Ammon's horn (tissue), 1 donor: ENCODE measurements at places on chromosomes 1 and 21.

- no peak for DNase-seq
Measured at GRCh38 chr1:17546946-17547670, 7.6 kb downstream of the ARHGEF10L start.

DNA sequence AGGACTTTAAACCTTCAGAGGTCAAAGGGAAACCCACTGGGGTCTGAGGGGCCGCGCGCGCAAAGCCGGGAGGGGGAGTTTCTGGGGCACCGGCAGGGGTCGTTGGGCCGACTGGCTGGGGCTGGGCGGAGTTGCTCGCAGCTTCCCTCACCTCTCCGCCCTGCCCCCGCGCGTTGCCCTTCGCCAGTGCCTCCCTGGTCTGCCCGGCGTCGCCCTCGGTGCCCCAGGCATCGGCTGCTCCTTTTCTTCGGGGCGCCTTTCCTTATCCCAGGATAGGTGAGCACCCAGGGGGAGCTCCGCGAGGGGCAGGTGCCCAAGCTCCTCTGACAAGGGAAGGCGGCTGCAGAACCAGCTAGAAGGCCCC is 390 bp upstream of the NGF start:
- no peak for DNase-seq

DNA sequence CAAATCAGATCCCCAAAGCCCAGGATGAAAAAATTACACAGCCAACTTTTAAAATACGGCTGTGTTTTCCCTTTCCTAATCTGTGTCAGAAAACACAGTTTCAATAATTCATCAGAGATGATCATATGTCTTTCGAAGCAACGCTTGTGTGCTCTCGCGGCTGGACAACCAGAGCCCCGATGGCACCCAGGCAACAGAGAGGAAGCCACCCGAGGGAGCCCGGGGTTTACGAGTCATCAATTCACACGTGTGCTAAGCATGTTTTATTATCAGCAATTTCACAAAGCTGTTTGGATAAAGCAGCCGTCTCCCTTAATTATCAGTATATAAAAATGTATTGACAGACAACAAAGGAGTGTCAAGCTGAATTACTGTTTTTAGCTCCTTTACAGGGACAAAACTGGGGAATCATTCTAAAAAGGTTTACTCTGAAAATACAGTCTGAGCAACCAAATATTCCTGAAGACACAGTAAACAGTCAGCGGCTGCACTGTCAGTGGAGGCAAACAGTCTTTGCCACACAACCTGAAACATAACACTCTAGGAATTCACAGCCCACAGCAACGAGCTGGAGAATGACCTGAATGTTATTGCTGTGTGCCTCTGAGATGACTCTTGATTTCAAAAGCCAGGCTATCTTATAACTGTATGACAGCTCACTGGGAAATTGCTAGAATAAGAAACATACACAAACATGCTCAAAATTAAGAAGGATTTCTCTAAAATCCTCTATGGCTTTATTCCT is 201.0 kb downstream of the SIPA1L2 start:
- DNase-seq = no peak

GRCh38 chr1:28395181-28395580 is 25.6 kb downstream of the PHACTR4 start:
- DNase-seq = no peak

DNA sequence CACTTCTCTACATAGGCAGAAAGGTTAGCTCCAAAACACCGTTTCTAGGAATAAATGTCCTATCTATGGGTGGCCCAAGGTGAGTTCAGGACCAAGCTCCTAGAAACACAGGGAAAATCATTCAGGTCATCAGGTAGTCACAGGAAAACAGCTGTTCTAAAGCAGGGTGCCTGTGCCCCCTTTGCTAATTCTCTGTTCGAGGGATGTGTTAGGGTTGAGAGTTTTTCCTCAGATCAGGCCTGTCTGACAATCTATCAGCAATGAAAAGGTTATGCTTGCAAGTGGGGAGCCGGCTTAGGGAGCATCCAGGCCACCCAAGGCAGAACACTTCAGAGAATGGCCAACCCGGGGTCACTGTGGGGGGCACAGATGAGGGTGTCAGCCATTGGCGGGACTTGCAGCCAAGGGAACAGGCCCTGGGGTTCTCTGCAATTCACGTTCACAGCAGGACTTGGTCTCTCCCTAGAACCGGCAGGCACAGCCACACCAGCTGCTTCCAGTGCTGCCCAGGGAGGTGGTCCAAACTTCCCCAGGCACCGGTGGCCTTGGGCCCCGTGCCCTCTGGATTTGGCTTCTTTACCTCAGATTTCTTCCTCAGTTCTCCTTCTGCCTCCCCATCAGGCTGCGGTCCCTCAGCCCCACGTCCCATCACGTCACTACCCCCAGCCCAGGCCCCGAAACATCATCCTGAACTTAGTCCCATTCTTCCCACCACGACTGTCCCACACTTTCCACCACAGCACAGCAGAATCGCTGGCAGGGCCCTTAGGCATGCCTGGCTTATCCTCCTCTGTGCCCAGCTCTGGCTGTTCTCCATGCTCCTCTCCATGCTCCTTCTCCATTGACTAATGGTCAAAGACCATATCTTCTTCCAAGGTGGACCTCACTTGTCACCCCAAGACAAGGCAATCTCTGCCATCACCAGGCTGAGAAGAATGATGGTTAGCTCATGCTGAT is 11.0 kb downstream of the CD2 start:
- DNase-seq = no peak

- DNase-seq = no peak
Measured at GRCh38 chr21:45570826-45571601, 28.8 kb upstream of the SLC19A1 start.

GRCh38 chr1:48677306-48678287 is 99.1 kb downstream of the BEND5 start:
- DNase-seq = peak; percentile 85

DNA sequence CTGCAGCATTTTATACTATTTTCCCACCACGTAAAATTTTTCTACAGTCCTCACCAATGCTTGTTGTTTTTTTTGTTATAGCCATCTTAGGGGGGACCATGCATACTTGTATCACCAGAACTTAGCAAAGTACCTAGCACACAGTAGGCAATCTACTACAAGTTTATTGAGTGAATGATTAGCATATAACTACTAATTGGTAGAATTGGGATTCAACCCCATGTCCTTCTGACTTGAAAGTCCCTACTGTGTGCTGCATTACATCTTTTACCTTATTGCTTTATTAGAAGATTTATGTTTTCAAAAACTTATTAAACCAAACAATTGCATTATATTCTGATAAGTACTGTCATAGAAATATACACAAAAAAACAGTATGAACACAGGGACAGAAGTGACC is 92.1 kb downstream of the CEP350 start:
- no peak for DNase-seq

DNA sequence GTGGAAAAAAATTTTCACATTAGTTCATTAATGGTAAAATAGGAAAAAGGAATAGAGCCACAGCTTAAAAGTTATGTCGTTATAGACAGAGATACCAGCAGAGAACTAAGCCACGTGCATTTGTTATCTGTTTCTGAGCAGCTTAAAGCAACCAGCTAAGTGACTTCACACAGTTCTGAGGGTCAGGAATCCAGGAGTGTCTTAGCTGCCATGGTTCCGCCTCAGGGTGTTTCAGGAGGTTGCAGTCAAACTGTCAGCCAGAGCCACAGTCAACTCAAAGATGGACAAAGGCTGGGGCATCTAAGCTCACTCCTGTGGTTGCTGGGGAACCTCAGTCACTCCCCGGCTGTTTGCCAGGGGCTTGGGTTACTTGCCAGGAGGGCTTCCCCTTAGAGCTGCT is 515.8 kb downstream of the SMYD3 start:
- DNase-seq = no peak

DNA sequence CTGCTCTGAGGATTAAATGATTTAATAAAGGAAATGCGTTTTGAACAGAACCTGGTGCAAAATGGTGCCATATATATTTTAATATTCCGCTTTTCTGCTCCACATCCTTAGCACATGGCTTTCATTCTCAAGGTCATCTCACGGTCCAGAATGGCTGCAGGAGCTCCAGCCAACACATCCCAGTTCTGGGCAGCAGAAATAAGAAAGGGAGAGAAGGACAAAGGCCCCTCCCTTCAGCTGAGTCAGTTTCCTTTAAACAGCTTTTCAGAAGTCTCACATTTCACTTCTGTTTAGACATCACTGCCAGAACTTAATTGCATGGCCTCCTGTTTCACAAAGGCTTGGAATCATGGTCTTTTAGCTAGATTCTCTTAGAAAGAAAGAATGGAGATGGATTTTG is 75.2 kb upstream of the LRRN2 start:
- no peak for DNase-seq

DNA sequence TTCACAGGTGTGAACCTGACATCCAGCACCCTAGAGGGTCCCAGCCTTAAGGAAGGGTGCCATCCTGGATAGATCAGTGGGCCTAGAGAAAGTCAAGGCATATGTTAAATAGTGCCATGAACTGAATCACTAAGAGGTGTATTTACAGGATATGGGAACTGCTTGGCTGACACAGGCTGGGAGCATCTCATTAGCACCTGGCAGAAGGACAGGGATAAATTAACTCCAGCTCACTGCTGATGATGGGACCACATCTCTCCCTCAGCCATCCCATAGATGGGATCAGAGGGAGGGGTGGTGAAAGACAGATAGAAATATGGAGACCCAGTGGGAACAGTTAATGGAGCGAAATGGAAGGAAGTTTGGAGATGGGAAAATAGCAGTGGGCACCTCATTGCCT is 122.0 kb downstream of the IGSF21 start:
- DNase-seq = no peak

DNA sequence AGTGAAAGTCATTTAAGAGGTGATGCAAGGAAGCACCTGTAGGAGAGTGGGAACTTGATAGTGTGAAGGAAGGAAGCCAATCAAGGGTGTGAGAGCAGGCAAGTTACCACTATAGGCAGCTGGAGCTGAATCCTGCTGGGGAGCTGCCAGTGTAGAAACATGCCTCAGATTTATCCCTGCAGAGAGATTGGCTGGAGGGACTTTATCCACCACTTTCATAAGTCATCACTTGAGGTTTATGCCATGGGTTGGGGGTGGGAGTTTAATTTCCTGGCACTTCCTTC is 443.6 kb downstream of the PLPP3 start:
- no peak for DNase-seq

- DNase-seq = no peak
Measured at GRCh38 chr1:117589544-117589943, 16.3 kb upstream of the TENT5C start.

DNA sequence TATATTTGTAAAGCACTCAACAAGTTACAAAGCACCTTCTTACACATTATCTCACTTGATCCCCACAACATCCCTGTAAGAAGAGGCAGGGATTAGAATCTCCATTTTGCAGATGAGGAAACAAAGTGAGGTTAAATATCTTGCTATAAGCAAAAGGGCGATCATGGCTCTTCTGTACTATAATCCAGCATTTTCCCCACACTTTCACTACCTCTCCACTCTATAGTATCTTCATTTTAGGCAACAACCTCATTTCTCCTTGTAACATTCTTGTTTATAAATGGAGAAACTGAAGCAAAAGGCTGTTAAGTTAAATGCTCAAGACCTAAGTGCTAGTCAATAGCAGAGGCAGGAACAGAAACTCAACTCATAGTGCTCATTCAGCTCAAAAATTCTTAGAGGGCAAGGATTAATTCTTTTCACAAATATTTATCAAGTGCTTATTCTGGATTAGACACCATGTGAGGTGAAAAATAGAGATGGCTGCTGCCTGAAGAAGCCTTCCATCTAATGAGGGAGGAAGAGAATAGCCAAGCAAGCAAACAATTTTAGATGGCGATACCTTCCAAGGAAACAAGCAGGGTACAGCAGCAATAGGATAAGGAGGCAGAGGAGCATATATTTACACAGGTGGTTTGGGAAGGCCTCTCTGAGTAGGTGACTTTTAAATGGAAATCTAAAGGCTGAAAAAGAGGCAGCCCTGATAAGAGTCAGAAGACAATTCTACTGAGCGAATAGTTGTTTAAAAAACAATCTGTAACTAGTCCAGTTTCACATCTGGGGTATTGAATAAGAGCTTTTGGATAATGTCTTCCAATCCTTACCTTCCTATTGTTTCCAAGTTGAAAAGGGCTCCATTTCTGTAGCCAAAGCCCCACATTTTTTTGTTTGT is 3.5 kb downstream of the ERRFI1 start:
- no peak for DNase-seq

- DNase-seq = no peak
Measured at GRCh38 chr1:232853994-232854797, 49.0 kb downstream of the MAP10 start.

DNA sequence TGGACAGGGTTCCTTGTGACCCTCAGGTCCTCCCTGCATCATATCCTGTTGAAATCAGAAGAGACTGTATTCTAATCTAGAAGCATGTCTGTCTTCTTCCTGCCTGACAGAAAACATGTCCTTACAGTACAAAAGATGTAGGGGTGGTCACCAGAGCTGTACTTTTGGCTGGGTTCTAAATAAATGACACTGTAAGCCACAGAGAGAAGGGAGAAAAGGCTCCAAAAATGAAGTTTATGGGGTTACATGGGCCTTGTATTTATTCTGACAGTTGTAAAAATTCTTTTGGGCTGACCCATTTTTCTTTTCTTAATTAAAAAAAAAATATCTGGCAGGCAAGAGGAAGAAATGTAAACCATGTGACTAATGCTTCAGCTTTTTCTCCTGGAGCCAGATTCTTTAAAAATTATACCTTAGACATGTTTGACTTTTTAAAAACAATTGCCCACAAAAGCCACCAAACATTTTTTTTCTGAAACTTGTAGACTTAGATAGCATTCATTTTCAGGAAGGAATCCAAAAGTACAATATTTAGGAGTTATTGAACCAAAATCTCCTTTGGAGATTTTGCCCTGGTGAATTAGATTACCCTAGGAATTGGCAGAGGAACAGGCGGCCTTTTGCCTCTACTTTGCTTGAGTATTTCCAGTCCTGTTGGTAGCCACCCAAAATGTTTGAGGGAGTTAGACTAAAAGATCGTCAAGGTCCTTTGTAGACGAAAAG is 17.1 kb downstream of the RGL1 start:
- DNase-seq = peak; percentile 49

DNA sequence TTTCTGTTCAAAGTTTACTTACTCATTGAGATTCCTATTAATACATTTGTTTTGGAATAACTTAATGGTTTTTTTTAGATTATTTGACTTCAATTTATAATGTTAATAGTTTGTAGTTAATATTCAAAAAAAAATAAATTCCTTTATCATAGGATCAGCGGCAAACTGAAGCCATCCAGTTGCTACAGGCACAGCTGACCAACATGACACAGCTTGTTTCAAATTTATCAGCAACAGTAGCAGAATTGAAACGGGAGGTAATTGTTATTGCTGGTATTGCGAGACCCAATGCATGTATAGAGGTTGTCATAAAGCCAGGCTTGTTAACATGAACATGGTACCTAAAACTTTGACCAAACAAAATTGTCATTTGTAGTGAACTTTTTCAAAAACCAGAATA is 59.0 kb upstream of the FASLG start:
- no peak for DNase-seq

GRCh38 chr1:14930247-14930965 is 223.1 kb upstream of the TMEM51 start:
- DNase-seq = no peak

GRCh38 chr1:147723691-147724323 is 36.6 kb downstream of the GJA5 start:
- DNase-seq = peak; percentile 30

DNA sequence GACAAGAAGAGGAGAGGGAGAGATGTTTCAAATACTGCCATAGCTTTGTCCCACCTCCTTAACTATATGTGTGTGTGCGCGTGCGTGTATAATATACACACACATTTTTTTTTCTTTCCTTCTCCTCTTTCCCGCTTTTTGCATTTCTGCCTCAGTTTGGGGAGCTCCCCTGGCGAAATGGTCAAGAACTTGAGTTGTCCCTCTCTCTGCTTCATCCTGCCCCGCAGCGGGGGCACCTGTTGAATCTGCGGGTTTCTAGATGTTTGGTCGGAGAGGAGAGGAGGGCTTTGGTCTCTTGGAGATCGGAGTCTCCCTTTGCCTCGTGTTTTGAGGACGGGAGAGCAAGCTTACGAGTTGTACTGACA is 504 bp downstream of the SCCPDH start:
- peak; percentile 25 for DNase-seq
